Stimulated activated CD8-positive, alpha-beta memory T cell treated with anti-CD3 and anti-CD28 coated beads, Interleukin-4, amount 100 ng/mL, for 4 hours (primary cell): ENCODE measurements at places on chromosomes 1 and 21.

DNA sequence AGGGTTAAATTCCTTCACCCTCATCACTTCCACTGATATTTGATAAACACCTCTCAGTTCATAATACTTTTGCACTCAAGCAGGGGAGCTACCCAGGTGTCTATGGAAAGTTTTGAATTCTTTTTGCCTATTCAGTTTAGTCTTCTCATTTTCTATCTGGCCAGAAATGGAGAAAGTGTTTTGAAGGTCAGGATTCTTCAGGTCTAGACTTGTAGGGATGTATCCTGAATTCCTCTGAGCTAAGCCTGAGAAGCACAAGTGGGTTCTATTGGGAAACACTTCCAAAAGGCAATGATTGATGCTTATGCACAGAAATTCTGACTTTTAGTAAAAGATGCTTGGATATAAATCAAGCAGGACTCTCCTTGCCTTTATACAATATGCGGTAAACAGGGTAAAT lies 217.8 kb upstream of the HOOK1 start:
- no peak for DNase-seq

DNA sequence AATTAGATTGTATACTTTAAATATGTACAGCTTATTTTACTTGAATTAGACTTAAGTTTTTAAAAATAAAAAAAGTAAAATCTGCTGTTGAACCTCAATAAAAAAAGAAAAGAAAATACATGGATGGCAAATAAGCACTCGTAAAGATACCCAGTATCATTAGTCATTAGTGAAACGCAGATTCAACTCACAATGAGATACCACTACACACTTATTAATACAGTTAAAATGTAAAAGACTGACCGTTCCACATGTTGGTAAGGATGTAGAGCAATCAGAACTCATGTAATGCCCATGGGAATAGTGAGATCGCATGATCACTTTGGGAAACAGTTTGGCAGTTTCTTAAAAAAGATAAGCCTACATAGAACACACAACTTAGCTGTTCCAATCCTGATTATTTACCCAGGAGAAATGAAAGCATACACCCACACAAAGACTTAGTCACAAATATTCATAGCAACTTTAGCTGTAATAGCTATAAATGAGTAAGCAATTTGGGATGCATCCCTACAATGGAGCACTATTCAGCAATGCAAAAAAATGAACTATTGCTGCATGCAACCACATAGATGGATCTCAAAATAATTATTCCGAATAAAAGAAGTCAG lies 7.3 kb downstream of the SH2D1B start:
- DNase-seq, result no peak

DNA sequence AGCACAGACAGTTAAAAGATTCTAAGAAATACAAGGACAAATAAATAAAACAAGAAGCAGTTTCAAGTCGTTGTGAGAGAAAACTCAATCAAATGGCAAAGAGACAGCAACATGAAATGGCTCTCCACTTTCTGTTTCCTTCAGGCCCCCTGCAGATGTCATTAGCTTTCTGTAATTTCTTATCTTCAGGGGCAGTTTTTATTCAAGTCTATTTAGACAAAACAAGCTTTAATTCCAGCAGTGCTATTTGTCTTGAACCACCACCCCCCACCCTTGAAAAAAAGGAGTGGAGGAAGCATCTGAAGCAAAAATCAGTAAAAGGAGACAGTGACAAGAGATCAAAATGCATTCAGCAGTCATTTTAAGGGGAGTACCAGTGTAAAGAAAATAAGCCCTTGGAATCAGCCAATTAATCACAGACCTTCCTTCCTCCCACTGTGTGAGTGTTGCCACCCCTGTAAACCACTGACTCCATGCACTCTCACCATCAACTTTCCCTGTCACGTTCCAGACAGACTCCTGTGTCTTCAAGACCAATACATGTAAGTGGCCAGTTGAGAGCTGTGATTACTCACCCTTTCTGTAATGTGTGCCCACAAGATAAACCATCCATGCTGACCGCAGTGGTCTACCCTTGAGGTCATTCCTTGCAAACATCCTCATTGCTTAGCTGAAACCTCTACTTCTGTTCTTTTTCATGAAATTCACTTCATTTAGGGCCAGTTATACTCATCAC lies 136.1 kb upstream of the HOOK1 start:
- DNase-seq, result no peak

DNA sequence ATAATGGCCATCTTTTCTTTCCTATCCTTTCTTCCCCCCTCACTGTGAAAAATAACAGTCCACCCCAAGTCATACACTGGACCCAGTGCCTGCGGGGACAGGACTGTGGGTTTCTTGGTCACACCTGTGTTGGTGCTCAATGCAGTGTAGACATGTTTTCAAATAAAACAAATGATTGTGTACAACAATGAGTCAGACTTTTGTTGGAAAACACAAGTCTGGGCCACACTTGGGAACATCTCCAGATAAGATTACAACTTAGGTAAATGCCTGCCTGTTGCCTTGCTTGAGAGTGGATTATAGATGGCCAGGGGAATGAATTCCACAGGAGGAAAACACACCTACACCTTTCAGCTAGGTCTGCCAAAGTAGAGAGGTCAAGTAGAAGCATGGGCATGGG lies 34.1 kb downstream of the PDPN start:
- DNase-seq, result no peak

DNA sequence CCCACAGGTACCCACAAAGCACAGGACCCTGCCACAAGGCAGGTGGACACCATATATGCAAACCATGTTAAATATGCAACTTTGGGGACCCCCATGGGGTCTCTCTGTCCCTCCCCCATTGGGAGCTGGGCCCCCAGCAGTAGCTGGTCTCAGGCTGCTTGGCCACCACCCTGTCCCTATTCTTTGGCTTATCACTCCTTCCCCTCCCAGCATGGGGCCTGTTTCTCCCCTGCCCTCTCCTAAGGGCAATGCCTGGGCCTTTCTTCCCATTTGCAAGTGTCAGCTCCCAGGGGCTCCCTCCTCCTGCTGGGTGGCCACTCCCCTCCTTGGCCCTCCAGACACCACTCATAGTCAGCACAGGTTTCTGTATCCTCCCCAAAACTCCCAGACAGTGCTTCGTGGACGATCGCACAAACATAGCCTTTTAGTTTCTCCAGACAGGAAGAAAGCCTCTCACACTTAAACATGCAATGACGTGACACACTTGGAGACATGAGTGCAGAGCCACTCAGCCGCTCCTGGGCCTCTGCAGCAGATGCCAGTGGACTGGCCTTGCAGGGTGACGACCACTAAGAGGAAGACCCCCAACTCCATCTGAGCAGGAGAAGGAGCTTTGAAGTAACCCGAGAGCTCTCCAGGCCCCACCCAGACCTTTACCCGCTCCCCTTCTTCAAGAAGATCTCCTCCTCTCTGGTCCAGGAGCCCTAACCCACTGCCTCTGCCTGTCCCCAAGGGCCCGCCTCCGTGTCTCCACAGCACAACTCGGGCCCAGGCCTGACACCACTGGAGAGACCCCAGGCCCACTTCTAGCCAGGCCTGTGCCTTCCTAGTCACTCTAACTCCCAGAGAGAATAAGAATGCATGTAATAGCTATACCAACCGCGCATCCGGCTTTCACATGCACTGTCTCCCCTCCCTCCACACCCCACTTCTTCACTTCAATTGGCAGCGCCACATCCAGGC lies 22.9 kb downstream of the CITED4 start:
- DNase-seq, result no peak

DNA sequence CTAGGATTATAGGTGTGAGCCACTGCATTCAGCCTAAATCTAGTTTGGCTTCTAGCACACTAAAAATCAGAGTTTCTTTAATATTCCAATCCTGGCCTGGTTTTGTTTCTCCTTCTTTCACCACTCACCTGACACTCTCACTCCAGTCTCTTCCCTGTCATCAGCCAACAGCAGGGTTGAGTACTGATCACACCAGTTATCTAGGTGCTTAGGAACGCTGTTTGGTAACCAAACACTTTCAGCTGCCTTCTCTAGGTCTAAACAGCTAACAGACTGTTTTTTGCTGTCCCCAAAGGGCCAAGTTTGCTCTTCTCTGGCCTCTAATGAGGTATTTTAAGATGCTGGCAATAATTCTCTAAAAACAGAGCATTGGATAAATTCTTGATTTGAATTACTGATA lies 17.7 kb upstream of the FRRS1 start:
- DNase-seq, result no peak

GRCh38 chr1:65985393-65986066 lies 192.8 kb downstream of the PDE4B start:
- no peak for DNase-seq

GRCh38 chr1:1082776-1083415 lies 8.8 kb upstream of the RNF223 start:
- no peak for DNase-seq

DNA sequence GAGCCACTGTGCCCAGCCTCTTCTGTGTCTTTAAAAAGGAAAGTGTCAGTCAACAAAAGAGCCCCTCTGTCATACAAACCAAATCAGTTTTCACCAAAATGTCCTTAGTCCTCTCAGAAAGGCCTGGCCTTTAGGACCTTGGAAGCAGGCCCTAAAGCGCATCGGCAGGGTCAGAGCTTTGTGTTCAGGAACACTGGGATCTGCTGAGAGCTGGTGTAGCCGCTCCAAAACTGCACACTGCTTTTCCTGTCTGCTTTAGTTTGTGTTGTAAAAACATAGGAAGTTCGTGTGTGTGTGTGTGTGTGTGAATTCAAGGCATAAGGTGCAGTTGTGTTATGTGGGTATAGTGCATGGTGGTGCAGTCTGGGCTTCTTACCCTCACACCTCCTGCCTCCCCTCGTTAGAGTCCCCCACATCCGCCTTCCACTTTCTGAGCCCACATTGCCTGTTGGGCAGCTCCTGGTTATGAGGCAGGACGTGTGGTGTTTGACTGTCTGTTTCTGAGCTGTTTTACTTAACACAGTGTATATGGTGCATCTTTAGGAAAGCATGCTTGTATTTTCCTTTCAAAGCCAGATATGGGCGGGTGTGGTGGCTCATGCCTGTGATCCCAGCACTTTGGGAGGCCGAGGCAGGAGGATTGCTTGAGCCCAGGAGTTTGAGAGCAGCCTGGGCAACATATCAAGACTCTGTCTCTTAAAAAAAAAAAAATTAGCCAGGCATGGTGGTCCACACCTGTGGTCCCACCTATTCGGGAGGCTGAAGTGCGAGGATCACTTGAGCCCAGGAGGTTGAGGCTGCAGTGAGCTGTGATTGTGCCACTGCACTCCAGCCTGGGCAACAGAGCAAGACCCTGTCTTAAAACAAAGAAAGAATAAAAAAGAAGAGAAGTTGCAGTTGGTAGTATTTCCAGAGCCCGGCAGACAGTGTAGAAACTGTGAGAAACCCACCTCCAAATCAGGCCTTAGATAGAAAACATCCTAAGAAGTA lies 12.4 kb downstream of the IBA57 start:
- DNase-seq, result no peak

- DNase-seq, result peak; percentile 21
Measured at GRCh38 chr1:21956720-21957552, 19.8 kb upstream of the HSPG2 start.

DNA sequence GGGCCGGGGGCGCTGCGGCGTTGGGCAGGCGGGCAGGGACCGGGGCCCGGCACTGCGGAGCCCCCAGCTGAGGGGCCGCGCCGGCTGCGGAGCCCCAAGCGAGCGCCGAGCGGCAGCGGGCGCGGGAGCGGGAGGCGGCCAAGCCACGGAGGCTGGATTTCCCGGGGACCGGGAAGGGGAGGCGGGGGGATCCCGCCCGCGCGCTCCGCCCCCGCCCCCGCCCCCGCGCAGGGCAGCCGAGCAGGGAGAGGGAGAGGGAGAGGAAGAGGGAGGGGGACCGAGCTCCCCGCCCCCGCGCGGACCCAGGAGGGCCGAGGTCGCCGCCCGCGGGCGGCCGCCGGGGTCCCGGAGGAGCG lies at the start of gene DLGAP3:
Gene DLGAP3, minus strand, starts transcription at position 154 of the 356 bp plus-strand sequence. CDS start 24,267 bp downstream, outside the sequence.
- DNase-seq, result no peak

DNA sequence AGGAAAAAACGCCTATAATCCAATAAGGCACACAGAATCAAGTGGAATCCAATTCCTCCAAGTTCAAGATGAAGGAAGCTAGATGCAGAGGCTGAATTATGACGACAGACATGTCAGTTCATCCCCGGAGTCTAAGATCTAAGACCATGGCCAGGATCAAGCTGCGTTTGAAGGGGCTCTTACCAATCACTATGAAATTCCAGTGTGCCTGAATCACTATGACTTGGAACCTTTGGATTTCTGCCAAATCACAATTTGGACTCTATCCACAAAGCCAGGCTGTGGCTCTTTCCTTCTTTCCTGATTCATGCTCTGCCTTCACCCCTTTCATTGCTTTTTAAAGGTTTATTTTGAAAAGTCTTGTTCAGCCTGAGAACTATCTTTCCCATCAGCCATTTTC lies 17.1 kb downstream of the OLIG2 start:
- DNase-seq, result no peak

DNA sequence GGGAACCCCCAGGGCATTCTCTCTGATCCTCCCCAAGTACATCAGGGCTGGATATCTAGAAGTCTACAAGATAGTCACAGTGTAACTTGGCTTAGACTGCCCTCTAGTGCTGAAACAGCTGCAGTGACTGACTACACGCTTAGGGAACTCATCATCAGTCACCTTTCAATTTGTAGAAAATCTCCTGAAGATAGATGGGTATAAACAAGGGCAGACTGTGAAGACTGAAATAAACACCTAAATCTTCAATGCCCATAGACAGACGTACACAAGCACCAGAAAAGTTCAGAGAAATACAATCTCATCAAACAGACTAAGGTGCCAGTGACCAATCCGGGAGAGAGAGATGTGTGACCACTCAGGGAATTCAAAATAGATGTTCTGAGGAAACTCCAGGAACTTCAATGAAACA lies 46.6 kb downstream of the PACC1 start:
- no peak for DNase-seq

DNA sequence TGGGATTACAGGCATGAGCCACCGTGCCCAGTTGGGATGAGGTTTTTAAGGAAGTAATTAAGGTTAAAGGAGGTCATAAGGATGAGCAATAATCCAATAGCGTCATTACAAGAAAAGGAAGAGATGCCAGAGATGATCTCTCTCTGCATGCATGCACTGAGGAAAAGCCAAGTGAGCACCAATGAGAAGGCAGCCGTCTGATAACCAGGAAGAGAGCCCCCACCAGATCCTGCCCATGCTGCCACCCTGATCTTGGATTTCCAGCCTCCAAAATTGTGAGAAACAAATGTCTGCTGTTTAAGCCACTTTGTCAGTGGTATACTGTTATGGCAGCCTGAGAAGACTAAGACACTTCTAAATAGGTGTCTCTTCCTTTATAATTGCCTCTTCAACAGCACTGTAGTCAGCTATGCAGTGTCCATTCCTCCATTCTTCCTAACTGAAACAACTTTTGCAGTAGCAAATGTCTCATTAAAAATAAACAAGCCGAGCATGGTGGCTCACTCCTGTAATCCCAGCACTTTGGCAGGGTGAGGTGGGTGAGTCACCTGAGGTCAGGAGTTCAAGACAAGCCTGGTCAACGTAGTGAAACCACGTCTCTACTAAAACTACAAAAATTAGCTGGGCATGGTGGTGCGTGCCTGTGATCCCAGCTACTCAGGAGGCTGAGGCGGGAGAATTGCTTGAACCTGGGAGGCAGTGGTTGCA lies 216.2 kb upstream of the RUNX1 start:
- no peak for DNase-seq

GRCh38 chr1:2477791-2478499 lies 1.9 kb downstream of the PLCH2 start:
- no peak for DNase-seq

- DNase-seq, result no peak
Measured at GRCh38 chr1:186858923-186859322, 30.2 kb downstream of the PLA2G4A start.

GRCh38 chr1:110055493-110056284 lies 14.8 kb downstream of the ALX3 start:
- no peak for DNase-seq

GRCh38 chr1:218711884-218712674 lies 366.9 kb downstream of the TGFB2 start:
- no peak for DNase-seq

GRCh38 chr1:167541610-167542009 lies 12.0 kb downstream of the CREG1 start:
- DNase-seq, result no peak

GRCh38 chr21:37532868-37533780 lies 166.6 kb downstream of the DYRK1A start:
- no peak for DNase-seq
